ENCODE measurements at places on chromosomes 1 and 21. TPM values are rescaled to one million over a fixed set of nuclear protein-coding genes. Genes with fewer than 3 reads are reported as not detected.

GRCh38 chr1:8687039-8687438 lies 130.4 kb downstream of the RERE start:
- DNase-seq, result peak; percentile 34
- no peak overlapping the region for H3K4me3 ChIP-seq
- no peak overlapping the region for H3K27ac ChIP-seq
- H3K36me3 ChIP-seq, result no peaks in the 10 kb centered on the region
- H3K4me1 ChIP-seq, result no peaks in the 10 kb centered on the region

DNA sequence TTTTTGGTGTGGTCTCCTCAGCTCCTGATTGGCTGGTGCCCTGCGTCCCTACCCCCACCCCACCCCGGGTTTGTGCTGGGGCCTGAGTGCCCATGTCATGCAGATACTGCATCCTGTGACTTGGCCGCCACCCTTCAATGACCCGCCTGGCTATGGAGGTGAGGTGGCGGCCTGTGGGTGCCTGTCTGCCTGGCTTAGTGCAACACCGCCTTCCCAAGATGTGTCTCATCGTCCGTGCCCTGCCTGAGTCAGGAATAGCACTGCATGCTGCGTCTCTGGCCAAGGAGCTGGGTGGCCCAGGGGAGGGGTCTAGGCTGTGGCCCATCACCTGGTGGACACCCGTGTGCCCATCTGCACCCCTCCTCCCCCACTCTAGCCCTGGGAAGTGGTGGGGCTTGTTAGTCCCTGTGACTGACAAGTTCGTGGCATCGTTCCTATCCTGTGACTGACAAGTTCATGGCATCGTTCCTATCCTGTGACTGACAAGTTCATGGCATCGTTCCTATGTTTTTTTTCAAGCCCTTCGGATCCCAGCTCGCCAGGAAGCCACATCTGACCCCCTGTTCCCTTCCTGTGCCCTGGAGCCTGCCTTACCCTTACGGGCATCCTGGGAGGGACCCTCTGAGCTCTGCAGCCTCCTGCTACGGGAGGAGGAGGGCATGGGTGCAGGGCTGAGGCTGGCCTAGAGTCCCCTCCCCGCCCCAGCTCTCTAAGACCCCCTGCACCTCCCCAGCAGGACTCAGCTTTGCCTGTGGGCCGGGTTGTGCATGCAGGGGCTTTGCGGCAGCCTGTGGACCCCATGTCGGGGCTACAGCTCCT lies 7.5 kb downstream of the SLX9 start:
- H3K36me3 ChIP-seq, result peaks cover 23% of the 10 kb centered on the region
- H3K27me3 ChIP-seq, result no peaks in the 10 kb centered on the region
- no peak overlapping the region for H3K4me3 ChIP-seq
- DNase-seq, result peak; percentile 25
- H3K27ac ChIP-seq, result no peak overlapping the region

- no peak overlapping the region for H3K4me3 ChIP-seq
- no peaks in the 10 kb centered on the region for H3K36me3 ChIP-seq
- H3K4me1 ChIP-seq, result peaks cover 11% of the 10 kb centered on the region
- no peaks in the 10 kb centered on the region for H3K27me3 ChIP-seq
- DNase-seq, result no peak
These were observed 589.4 kb downstream of the PLPP3 start for GRCh38 chr1:55990007-55990406.

Gene EPHX1
- 3,548 TPM for total RNA-seq

- no peak overlapping the region for H3K27ac ChIP-seq
- no peak overlapping the region for H3K4me3 ChIP-seq
- no peak for DNase-seq
- H3K27me3 ChIP-seq, result no peaks in the 10 kb centered on the region
- no peaks in the 10 kb centered on the region for H3K36me3 ChIP-seq
These were observed 214.8 kb downstream of the ZNF648 start for GRCh38 chr1:181846681-181847080.

GRCh38 chr21:33032434-33033047 lies 6.8 kb downstream of the OLIG2 start:
- no peaks in the 10 kb centered on the region for H3K36me3 ChIP-seq
- no peak overlapping the region for H3K27ac ChIP-seq
- no peak for DNase-seq
- H3K4me3 ChIP-seq, result no peak overlapping the region
- H3K4me1 ChIP-seq, result peaks cover 11% of the 10 kb centered on the region

- DNase-seq, result no peak
- no peaks in the 10 kb centered on the region for H3K36me3 ChIP-seq
These were observed 114.2 kb downstream of the HLCS start for GRCh38 chr21:36852293-36852692.

GRCh38 chr21:46210378-46211136 lies 18.0 kb downstream of the LSS start:
- H3K4me1 ChIP-seq, result no peaks in the 10 kb centered on the region
- peaks cover 74% of the 10 kb centered on the region for H3K36me3 ChIP-seq
- DNase-seq, result no peak
- H3K27me3 ChIP-seq, result no peaks in the 10 kb centered on the region
- no peak overlapping the region for H3K4me3 ChIP-seq

- H3K36me3 ChIP-seq, result peaks cover 14% of the 10 kb centered on the region
- no peak overlapping the region for H3K4me3 ChIP-seq
- H3K27me3 ChIP-seq, result no peaks in the 10 kb centered on the region
- DNase-seq, result no peak
These were observed 148.3 kb downstream of the PEX14 start for GRCh38 chr1:10622910-10623685.

Gene TMEM200B
- 1.8 TPM for total RNA-seq

DNA sequence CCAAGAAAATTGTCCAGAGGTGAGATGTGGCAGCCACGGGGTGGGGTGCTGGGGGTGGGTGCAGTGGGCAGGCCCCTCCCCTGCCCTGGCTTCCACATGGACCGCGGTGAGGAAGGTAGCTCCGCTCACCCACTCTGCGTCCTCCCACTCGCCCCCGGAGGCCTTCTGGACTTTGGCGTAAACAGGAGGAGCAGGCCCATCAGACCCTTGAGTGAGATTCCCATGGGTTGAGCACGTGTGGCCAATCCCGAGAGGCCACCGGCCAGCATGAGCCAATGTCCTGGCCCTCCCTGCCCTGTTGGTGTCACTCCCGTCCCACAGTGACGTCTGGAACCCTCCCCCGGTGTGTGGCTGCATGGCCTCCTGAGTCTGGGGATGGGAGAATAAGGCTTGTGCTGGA lies 8.2 kb upstream of the TMEM240 start:
- no peaks in the 10 kb centered on the region for H3K27me3 ChIP-seq
- DNase-seq, result no peak
- H3K27ac ChIP-seq, result no peak overlapping the region
- no peak overlapping the region for H3K4me3 ChIP-seq
- no peaks in the 10 kb centered on the region for H3K4me1 ChIP-seq
- no peaks in the 10 kb centered on the region for H3K36me3 ChIP-seq

DNA sequence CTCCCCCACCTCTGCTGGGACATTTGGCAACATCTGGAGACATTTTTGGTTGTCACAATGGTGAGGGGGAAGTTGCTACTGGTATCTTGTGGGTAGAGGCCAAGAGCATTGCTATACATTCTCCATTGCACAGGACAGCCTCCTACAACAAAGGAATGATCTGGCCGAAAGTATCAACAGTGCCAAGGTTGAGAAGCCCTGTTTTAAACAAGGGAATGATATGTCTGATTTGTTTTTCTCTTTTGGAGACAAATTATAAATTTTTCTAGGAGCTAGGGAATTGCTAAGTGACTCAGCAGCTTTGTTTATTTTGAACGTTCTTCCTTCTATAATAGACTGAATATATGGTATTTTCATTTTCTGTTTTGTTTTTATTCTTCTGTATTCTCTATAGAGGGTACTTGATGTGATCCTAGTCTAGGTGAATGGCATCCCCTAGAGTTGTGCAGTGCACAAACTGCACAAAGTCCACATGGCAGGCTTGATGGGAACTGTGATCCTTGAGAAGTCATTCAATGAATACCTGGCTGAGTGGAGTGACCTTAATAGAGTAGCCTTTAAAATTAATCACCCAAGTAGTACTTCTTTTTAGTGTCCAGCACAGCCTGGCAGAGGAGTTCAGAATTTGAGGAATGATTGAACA lies 288.6 kb upstream of the USP24 start:
- no peaks in the 10 kb centered on the region for H3K27me3 ChIP-seq
- no peaks in the 10 kb centered on the region for H3K4me1 ChIP-seq
- no peaks in the 10 kb centered on the region for H3K36me3 ChIP-seq

Gene CRYBG2
- not detected for total RNA-seq

Gene FLG
- total RNA-seq, result not detected

DNA sequence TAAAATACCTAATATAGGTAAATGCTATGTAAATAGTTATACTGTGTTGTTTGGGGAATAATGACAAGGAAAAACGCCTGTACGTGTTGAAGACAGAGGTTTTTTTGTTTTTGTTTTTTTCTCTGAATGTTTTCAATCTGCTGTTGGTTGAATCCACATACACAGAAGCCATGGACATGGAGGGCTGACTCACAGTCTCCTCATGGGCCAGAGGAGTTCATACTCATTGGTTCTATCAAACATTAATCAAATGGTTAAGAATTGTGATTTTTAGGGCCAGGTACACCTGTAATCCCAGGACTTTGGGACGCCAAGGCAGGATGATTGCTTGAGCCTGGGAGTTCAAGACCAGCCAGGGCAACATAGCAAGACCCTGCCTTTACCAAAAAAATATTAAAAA lies 20.5 kb downstream of the MIER1 start:
- no peak overlapping the region for H3K4me3 ChIP-seq
- H3K27me3 ChIP-seq, result no peaks in the 10 kb centered on the region
- no peak for DNase-seq
- peaks cover 16% of the 10 kb centered on the region for H3K4me1 ChIP-seq
- peaks cover 34% of the 10 kb centered on the region for H3K36me3 ChIP-seq
- H3K27ac ChIP-seq, result peak overlapping the region; percentile 78

- H3K27ac ChIP-seq, result no peak overlapping the region
- H3K36me3 ChIP-seq, result no peaks in the 10 kb centered on the region
- no peak for DNase-seq
- H3K4me1 ChIP-seq, result no peaks in the 10 kb centered on the region
These were observed 42.9 kb upstream of the DMRTB1 start for GRCh38 chr1:53416269-53416813.
